ENCODE measurements at places on chromosomes 11 and 22.

DNA sequence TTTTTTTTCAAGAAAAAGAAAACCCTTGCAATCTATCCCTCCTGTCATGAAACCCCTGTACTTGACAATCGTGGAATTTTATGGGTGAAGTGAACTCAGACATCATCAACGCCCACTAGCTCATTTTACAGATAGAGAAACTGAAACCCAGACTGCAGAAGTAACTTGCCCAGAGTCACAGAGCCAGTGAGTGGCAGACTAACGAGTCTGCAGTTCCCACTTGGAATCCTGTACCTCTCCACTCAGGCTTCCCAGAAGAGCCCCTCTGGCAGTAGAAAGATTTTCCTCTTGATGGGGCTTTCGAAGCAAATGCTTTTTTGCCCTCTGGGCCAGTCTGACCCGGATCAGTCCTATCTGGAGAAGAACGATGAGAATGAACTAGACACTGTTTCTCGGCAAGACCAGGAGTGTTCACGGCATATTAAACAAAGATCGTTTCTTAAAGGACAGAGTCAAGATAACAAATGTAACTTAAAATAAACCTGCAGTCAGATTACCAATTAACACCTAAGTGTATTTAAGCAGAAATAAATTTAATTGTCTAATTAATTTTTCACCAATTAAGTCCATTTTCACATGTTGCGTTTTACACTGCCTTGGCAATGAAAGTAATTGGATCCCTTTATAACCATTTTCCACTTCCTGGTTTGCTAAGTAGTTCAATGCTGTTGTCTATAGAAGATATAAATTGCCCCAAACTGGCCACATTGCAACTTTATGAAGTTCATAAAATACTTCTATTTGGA, 61.3 kb upstream of the CREB3L1 start:
- no peak for DNase-seq

DNA sequence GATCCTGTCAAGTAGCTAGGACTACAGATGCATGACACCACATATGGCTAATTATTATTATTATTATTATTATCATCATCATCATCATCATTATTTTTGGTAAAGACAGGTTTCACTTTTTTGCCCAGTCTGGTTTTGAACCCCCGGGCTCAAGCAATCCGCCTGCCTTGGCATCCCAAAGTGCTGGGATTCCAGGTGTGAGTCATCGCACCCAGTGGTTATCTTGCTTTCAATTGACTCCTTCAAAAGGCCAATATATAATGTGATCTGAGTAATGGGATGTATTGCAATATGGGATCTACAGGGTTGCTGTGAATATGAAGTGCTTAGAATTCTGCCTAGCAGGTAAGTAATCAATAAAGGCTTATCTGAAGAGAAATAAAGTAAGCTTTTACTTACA, 221.2 kb downstream of the SBF2 start:
- no peak for DNase-seq

- no peak for DNase-seq
Measured at GRCh38 chr11:117769533-117769932, 27.5 kb downstream of the DSCAML1 start.

DNA sequence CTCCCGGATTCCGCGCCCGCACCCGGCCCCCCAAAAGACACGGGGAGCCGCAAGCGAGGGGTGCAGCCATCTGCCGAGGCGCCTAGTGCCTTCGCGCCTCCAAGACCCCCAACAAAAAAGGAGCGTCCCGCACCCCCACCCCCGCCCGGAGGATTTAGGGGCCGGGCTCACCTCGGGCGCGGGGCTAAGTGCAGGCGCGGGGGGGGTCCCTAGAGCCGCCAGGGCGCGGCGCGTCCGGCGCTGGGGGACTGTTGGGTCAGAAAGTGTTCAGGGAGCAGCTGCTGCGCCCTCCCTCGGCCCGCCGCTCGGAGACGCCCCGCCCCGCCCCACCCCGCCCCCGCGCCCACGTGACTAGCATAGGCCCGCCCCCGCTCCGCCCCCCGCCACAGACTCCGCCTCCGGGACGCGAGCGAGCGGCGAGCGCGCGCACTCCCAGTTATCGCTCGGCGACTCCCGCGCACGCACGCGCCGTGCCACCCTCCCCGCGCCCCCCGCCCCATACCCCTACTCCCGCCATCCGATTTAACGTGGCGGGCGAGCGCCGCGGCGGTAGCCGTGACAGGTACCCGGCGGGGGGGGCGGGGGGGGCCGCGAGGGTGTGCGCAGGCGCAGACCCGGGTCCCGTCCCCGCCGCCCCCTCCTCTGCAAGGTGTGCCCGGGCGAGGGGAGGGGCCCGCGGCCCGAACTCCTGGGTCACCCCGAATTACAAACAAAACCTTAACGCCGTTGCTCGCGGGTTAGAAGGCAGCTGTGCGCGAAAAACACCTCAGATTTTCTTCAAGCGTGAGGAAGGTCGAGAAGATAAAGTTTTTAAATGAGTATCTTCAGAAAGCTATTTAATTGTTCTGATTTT, 56.2 kb downstream of the KCNJ4 start:
- peak; percentile 75 for DNase-seq
